Foreskin keratinocyte (primary cell): ENCODE measurements at places on chromosomes 5 and 9. TPM values are rescaled to one million over a fixed set of nuclear protein-coding genes. Genes with fewer than 3 reads are reported as not detected.

EIF4E1B gene
- not detected in 2 replicates for total RNA-seq

CTSV gene
- total RNA-seq, result 29.7 and 39.8 TPM in 2 replicates

DND1 gene
- total RNA-seq, result 0.35 and 0.44 TPM in 2 replicates

KCNV2 gene
- not detected in 2 replicates for total RNA-seq

SUSD3 gene
- total RNA-seq, result 0.11 and 0.44 TPM in 2 replicates

DIMT1 gene
- total RNA-seq, result 42.3 and 43.1 TPM in 2 replicates

ADAMTS12 gene
- total RNA-seq, result 0.14 and 0.41 TPM in 2 replicates

CNTRL gene
- total RNA-seq, result 10.5 and 11.1 TPM in 2 replicates

ROPN1L gene
- 0.17 and 0.18 TPM in 2 replicates for total RNA-seq

DCP2 gene
- total RNA-seq, result 19.2 and 21.2 TPM in 2 replicates

PTPN3 gene
- 14.4 and 19.5 TPM in 2 replicates for total RNA-seq

PCDHA11 gene
- total RNA-seq, result 0.35 TPM in 1 of 2 replicates, not detected in the other

SLC6A18 gene
- total RNA-seq, result not detected in 2 replicates

OTULINL gene
- total RNA-seq, result 1.8 and 2.0 TPM in 2 replicates

CARTPT gene
- total RNA-seq, result not detected in 2 replicates

MTREX gene
- 60.9 and 65.5 TPM in 2 replicates for total RNA-seq

SLC24A2 gene
- not detected in 2 replicates for total RNA-seq

CEP72 gene
- 11.2 and 11.5 TPM in 2 replicates for total RNA-seq

MAMDC2 gene
- 9.4 and 22.7 TPM in 2 replicates for total RNA-seq

F2RL1 gene
- 72.4 and 77.5 TPM in 2 replicates for total RNA-seq

IL5 gene
- not detected in 2 replicates for total RNA-seq

CD180 gene
- not detected in 2 replicates for total RNA-seq

ZNF658 gene
- 3.6 and 4.1 TPM in 2 replicates for total RNA-seq

FBP2 gene
- total RNA-seq, result not detected in 2 replicates

RGS7BP gene
- total RNA-seq, result not detected in 2 replicates

SLCO4C1 gene
- 0.74 and 0.99 TPM in 2 replicates for total RNA-seq

MARVELD2 gene
- 23.1 and 23.7 TPM in 2 replicates for total RNA-seq

ANKRA2 gene
- total RNA-seq, result 11.3 and 11.4 TPM in 2 replicates

ANGPTL2 gene
- 0.32 and 0.37 TPM in 2 replicates for total RNA-seq

ARSK gene
- 6.9 and 8.8 TPM in 2 replicates for total RNA-seq

SLC46A2 gene
- total RNA-seq, result not detected in 2 replicates

BNC2 gene
- total RNA-seq, result 0.56 and 0.85 TPM in 2 replicates

ORM2 gene
- total RNA-seq, result not detected in 2 replicates

ST6GALNAC6 gene
- 23.2 and 27.1 TPM in 2 replicates for total RNA-seq

TMEM252 gene
- not detected in 2 replicates for total RNA-seq

TLX3 gene
- not detected in 2 replicates for total RNA-seq

TNFSF15 gene
- total RNA-seq, result 1.4 and 4.3 TPM in 2 replicates
